ENCODE measurements at places on chromosomes 11 and 22.

DNA sequence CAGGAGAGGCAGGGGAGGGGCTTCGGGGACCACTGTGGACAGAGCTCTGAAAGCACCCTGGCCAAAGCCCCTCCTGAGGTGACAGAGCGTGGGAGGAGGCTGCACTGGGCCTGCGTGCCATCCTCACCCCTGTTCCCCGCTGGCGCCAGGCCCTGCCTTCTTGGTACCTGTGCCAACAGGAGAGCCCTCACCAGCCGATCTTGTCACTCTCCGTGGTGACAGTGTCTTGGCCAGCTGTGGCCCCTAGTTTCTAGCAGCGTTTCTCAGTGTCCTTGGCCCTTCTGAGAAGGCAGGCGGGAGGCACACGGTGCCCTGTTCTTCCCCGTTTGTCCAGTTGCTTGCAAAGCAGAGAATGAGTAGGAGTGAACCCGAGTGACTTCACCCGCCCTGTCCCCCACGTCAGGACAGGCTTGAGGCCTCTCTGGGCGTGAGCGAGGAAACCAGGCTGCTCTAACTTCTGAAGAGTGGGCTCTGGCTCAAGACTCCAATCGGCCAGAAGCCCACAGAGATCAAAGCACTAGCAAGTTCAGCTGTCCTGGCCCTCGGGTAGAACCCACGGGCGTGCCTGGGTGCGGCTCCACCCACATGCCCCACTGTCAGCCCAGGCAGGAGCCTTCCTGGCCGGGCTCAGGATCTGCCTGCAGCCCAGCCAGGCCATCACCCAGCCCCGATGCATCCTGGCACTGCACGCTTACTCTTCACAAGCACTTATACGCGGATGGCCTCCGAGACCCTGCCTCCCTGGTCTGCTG is 60.2 kb upstream of the EMID1 start:
- DNase-seq: no peak

DNA sequence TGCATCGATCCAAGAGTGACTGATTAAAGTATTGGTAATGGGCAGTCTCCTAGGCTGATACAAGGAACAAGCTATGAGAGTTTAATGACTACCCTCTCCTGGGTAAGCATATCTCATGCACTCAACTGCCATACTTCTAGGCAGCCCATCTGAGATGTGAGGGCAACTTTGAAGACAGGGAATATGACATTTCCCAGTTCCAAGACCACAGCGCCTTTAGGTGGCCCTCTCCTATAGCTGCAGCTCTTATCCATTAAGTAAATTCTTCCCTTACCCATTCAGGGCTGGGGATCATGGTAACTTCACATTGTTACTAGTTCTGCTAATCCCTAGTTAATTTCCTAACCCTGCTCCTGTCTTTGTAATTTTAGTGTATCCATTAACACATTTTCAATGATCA is 157.3 kb upstream of the CTSC start:
- DNase-seq: no peak

GRCh38 chr22:34414467-34415440 is 494.5 kb upstream of the LARGE1 start:
- DNase-seq: no peak

DNA sequence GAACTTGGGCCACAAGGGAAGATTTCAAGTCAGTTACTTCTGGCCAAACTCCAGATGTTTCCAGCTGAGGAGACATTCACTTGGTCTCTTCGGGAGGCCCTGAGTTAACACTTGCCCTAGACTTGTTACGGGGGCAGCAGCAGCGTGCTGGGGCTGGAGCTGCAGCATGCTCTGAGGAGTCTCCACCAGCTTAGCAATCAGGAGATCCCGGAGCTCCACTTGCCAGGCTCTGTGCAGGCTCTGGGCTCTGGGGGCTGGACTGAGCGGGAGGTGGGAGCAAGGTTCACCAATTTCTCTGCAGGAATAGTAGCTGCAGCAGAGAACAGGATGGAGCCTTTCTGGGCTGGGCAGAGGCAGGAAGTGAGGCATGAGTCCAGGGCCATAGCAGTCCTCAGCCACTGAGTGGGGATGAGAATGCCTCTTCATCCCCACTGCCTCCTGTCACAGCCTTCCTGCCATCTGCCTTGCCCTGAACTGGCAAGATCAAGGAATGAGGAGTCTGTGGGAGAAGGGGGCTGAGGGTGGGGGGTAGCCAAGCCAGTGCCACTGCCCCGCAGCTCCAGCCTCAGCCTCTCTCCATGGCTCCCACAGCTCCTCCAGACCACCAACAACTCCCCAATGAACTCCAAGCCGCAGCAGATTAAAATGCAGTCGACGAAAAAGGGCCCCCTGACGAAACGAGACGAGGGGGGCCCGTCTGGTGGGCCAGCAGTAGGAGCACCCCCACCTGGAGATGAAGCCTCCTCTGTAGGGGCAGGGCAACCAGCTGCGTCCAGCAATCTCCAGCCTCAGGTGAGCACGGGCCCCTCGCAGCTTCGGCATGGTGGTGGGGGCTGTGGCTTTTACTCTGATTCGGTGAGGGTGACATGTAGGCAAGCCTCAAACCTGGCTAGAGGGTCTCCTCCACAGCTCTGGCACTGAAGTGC is 23.4 kb downstream of the GTPBP1 start:
- no peak for DNase-seq

DNA sequence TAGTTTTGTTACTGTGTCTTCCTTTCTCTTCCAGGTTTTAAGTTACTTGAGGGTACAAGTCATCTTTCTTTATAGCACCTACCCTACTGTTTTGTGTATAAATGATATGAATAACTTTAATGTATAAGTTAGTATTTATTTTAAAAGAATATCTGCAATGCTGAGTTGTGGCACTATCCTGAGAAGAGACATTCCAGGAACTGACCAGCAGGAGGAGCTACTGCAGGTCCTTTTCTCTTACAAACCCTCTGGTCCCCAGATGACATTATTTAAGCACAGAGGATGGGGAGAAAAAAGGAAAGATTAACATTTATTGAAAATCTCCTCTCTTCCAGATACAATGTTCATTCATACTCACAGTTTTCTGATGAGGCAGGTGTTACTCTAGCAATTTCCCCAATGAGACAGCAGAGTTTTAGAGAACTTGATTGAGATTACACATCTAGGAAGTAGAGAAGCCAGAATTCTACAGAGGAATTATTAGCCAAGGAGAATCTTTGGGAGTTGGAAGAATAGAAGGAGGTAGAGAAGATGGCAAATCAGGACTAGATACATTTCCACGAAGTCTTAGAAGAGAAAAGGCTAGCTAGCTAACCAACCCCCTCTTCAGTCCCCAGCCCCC is 541.2 kb upstream of the API5 start:
- DNase-seq: no peak

- DNase-seq: no peak
Measured at GRCh38 chr11:24567380-24567779, 70.5 kb downstream of the LUZP2 start.

DNA sequence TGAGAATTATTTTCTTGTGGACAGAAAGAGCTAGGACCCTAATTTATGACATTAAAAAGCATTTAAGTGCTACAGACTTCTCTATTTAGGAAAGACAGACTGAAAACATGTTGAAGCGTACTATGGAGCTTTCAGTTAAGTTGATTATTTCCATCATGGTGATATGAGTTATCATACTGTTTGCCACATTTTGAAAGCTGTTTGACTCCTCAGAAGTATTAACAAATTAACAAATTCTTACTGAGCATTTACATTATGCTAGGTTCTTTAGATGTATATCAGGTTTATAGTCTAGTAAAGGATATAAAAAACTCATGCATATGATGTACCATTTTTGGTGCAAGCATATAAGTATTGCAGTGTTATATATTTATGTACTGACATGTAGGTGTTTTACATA is 50.1 kb downstream of the ARHGEF12 start:
- no peak for DNase-seq

DNA sequence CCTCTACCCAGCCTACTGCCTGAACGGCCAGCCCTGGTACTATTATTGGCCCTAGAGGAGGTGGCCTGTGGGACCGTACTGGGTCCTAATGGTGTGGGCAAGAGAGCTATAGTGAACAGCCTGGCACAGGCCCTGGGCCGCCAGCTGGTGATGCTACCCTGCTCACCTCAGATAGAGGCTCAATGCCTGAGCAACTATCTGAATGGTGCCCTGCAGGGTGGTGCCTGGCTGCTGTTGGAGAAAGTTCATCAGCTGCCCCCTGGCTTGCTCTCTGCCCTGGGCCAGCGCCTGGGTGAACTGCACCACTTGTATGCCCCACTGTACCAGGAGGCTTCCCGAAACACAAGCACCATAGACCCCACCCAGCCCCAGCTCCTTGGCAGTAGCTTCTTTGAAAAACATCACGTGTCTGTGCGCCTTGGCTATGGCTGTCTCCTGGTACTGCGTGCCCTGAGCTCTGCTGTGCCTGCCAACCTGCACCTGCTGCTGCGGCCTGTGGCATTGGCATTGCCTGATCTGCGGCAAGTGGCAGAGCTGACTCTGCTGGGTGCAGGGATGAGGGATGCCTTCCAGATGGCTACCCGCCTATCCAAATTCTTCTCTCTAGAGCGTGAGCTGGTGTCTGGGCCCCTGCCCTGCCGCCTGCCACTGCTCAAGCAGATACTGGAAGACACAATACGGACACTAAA is 49.0 kb downstream of the DNHD1 start:
- DNase-seq: peak; percentile 43

DNA sequence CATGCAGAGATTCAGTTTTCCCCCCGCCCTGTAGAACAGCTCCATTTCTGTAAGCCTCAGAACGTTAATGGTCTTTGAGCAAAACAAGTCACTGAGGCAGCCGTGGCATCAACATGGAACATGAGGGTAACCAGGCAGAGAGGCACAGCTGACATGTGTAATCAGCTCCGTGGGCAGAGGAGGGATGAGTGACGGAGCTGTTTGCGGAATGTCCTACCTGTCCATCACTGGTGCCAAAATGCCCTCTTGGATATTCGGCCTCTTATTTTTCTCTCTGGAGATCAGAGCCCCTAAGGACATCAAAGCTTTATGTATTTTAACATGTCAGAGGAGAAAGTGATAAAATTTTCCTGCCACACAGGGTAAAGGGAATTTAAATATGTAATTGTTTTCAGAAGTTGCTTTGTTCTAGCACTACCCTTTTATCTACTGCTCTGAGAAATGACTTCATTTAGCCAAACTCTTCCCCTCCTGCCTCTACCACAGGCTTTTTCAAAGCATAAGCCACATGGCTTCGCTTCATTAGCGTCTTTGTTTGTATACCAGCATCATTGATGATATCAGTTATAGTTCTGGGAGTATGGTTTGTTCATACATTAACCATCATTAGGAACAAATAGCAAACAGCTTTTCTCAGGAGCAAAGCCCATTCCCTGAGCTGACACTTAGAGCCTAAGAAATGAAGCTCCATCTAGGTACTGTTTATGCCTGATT is 32.9 kb downstream of the C11orf71 start:
- DNase-seq: no peak

- peak; percentile 1 for DNase-seq
Measured at GRCh38 chr11:69370984-69371709, 77.2 kb downstream of the MYEOV start.

GRCh38 chr22:24146194-24146616 is 35.1 kb upstream of the SUSD2 start:
- DNase-seq: no peak

- no peak for DNase-seq
Measured at GRCh38 chr11:81892770-81893635, 840.7 kb downstream of the FAM181B start.

DNA sequence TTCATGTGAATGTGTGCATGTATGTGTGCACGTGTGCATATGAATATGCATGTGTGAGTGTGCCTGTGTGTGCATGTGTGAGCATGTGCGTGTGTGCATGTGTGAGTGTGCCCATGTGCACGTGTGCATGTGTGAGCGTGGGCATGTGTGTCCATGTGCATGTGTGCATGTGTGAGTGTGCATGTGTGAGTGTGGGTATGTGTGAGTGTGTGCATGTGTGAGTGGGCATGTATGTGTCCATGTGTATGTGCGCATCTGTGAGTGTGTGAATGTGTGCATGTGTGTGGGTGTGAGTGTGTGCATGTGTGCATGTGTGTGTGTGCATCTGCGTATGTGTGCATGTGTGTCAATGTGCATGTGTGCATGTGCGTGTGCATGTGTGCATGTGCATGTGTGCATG is 94.7 kb downstream of the ST3GAL4 start:
- no peak for DNase-seq

GRCh38 chr22:23072077-23072910 is 2.0 kb downstream of the GNAZ start:
- DNase-seq: peak; percentile 2

GRCh38 chr22:45602824-45603595 is 68.6 kb upstream of the ATXN10 start:
- DNase-seq: no peak

- no peak for DNase-seq
Measured at GRCh38 chr11:34037016-34037415, 14.5 kb upstream of the CAPRIN1 start.

DNA sequence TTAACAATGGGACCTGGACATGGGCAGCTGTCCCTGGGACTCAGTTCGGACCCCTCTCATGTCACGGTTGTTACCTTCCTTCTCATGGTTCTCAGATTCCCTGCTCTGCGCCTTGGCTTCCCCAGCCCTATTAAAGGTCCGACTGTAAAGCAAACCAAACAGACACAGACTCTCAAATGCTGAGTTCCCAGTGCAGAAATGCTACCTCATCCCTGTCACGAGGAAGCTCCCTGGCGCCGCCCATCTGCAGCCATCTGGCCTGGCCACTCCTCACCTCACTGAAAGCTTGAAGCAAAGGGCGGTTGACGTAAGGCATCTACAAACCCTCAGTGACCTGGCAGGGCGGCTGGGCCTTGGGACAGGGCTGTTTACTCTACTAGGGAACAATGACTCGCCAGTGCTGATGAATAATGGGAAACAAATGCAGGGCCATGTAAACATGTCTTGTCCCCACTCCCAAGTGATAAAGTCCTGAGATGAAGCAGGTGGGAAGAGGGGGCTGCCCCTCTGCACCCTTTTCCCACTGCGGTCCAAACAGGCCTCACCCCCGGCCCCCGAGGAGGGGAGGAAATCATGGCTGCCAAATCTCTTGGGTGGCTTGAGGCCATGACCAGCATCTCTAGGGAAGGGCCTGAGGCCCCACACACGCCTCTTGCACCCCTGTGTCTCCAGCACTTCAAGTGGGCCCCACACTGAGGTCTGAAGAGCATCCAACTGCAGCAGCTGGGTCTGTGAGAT is 49.3 kb downstream of the SCUBE1 start:
- DNase-seq: no peak

- DNase-seq: no peak
Measured at GRCh38 chr11:22343371-22344032, 5.3 kb downstream of the SLC17A6 start.

GRCh38 chr22:19756288-19757128 is 4.1 kb upstream of the TBX1 start:
- no peak for DNase-seq

Measured in left ventricle myocardium inferior (tissue), 1 donor.